ENCODE measurements at places on chromosomes 12 and 14.

GRCh38 chr12:72173974-72174373, 98.2 kb upstream of the TRHDE start:
- DNase-seq = no peak

- no peak for DNase-seq
These were observed 303.9 kb upstream of the LRFN5 start for GRCh38 chr14:41302776-41303175.

- peak; percentile 41 for DNase-seq
These were observed 234.2 kb upstream of the RGS6 start for GRCh38 chr14:71698027-71698426.

DNA sequence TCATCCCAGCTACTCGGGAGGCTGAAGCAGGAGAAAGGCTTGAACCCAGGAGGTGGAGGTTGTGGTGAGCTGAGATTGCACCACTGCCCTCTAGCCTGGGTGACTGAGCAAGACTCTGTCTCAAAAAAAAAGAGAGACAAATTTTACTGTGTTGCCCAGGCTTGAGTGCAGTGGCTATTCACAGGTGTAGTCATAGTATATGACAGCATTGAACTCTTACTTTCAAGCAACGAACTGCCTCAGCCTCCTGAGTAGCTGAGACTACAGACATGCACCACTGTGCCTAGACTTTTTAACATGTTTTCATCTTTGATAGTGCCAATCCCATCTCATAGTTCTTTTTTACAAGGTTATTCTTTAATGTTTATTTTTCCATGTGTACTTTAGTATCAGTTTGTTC, 13.7 kb downstream of the ARID2 start:
- no peak for DNase-seq

DNA sequence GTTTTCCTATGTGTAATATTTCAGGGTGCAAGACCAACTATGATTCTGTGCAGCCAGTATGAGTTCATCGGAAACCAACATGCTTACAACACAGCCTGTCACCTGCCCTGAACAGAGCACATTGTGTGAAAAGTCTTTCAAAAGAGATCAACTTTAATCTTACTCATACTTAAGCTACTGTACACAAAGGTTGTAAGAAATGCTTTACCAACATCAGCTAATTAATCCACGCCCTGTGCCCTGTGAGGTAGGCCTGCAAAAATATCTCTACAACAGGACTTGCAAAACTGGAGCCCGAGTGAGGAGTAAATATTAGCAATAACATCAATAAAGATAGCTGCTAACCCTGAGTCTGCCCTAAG, 15.1 kb downstream of the APPL2 start:
- DNase-seq = no peak

DNA sequence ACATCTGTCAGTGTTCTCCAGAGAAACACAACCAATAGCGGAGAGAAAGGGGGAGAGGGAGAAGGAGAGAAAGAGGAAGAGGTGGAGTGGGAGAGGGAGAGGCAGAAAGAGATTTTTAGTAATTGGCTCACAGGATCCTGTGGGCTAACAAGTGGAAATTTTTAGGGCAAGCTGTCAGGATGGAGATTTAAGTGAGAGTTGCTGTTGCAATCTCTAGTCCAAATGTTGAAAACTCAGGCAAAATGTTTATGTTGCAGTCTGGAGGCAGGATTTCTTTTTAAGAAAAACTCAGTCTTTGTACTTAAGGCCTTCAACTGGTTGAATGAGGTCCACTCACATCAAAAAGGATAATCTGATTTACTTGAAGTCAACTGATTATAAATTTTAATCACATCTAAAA, 12.5 kb upstream of the GLIPR1L2 start:
- no peak for DNase-seq

DNA sequence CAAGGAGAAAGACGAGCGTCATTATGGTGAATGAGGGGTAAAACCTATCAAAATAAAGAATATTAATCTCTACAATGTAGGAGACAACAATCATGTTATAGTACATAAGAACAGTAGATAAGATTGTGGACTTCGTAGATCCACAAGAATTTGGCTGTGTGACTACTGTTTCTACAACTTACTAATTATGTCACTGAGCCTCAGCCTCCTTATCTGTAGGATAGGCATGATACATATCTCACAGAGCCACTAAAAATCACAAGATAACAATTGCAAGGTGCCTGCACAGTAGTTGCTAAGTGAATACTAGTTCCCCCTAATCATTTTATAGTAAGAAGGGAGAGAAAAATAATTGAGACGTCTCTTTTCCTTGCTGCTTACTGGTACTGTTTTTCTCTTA, 78.2 kb upstream of the STAC3 start:
- DNase-seq = no peak

Data from activated CD4-positive, alpha-beta T cell treated with anti-CD3 and anti-CD28 coated beads, Interleukin-2, amount 50 U/mL, for 16 hours (primary cell).